Endothelial cell (in vitro differentiated cells): ENCODE measurements at places on chromosomes 3 and 15.

GRCh38 chr3:36814776-36815175 is 50.4 kb upstream of the DCLK3 start:
- no peak for DNase-seq

DNA sequence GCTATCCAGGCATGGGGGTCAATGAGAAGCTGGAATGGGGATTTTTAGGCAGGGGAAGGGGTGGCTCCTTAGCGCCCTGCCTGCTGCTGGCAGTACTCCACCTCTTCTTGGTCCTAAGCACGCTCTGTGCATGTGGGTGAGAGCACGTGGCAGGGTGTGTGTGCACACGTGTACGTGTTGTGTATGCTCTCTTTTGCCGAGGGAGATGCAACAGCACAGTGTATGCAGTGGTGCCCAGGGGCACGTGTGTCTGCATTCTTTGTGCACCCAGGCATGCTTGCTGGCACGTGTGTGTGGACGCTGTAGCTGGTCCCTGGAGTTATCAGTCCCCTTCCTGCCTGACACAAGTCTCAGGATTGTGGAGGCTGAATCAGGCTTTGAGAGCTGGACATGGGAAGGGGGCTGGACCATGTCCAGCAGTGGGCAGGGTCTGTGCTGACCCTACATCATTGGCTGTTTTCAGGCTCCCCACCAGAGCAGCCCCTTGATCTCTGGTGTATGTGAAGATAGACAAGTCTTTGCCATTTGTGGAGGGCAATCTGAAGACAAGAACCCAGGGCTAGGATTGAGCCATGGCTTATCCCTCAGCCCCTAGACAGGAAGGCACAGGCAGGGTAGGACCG is 1.9 kb upstream of the CAMKV start:
- no peak for DNase-seq

GRCh38 chr15:52100807-52101442 is 11.7 kb downstream of the BCL2L10 start:
- no peak for DNase-seq

DNA sequence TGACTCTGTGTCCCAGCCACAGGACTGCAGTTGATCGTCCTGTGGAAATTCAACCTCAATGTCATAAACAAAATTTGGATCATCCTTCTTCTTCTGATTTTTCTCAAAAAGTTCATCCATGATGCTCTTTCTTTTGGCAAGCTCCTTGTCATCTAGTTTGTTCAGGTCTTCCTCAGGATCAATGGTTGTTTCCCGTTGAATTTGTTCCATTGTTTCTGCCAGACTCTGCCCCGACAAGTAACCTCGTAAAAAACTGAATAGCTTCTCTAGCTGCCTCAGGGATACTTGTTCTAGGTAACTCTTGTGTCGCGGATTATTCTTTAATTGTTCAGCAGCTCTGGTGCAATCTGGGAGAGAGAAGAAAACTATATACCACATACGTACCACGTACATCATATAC is 4.5 kb downstream of the CEP19 start:
- no peak for DNase-seq

GRCh38 chr3:137099364-137100219 is 141.8 kb downstream of the IL20RB start:
- DNase-seq: no peak
